ENCODE measurements at places on chromosomes 3 and 15.

DNA sequence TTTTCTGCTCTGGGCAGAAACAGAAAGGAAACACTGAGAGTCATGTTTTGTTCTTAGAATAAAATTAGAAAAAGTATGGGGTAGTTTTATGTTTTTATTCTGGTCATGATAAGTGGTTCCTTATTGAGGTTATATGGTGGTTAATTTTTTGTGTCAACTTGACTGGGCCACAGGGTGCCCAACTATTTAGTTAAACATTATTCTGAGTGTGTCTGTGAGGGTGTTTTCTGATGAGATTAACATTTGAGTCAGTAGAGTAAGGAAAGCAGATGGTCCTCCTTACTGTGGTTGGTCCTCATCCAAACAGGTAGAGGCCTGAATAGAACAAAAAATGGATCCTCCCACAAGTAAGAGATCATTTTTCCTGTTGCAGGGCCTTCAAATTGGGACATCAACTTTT is 98.9 kb downstream of the C3orf38 start:
- no peak for DNase-seq

- no peak for DNase-seq
Measured at GRCh38 chr15:72342385-72342784, 22.4 kb upstream of the CELF6 start.

GRCh38 chr3:161560008-161560637 is 63.5 kb downstream of the OTOL1 start:
- peak; percentile 41 for DNase-seq

- no peak for DNase-seq
Measured at GRCh38 chr3:97037294-97037943, 223.0 kb downstream of the EPHA6 start.

GRCh38 chr3:167406876-167407492 is 26.9 kb upstream of the ZBBX start:
- DNase-seq = peak; percentile 20

DNA sequence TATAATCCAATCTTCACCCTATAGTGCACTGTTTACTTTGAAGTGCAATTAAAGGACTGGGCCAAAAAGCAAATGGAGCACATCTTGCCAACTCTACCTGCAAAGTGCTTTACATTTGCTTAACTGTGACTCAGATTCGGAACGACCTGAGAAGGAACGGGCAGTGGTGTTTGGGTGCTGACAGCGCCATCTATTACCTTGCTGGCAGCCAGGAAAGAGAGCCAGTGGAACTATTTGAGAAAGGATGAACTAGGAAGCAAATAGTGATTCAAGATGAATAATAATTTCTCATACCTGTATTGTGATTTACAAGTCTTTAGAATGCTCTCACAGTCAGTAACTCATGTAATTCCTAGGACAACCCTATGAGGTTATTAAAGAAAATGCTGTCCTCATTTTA is 312.9 kb downstream of the PDCD6IP start:
- no peak for DNase-seq

- no peak for DNase-seq
Measured at GRCh38 chr15:69601711-69602504, 149.3 kb downstream of the RPLP1 start.

GRCh38 chr3:1326546-1326945 is 233.7 kb downstream of the CNTN6 start:
- no peak for DNase-seq

DNA sequence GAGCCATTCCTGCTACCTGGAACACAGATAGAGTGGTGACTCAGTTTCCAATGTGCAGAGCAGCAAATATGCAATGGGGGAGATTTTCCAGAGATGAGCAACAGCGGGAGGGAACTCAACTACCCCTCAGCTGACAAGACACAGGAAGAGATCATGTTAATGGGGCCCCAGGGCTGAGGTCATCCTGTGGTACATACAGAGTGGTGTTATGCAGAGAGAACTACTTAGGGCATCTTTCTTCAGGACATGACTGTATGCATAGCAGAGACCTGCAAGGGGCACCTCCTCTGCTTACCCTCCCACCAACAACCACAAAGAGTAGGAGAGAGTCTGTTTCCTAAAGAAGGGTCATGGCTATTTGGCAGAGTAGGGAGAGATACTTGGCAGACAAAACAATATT is 6.8 kb upstream of the TBC1D5 start:
- no peak for DNase-seq
